ENCODE measurements at places on chromosomes 2 and 18. TPM values are rescaled to one million over a fixed set of nuclear protein-coding genes. Genes with fewer than 3 reads are reported as not detected.

The GYPC gene
- 100 TPM for total RNA-seq

The KCNF1 gene
- total RNA-seq, result 0.59 TPM

The DAW1 gene
- 6.5 TPM for total RNA-seq

The SLC39A10 gene
- 41.2 TPM for total RNA-seq

The KATNAL2 gene
- total RNA-seq, result 1.7 TPM

The ARHGAP15 gene
- not detected for total RNA-seq

The ESCO1 gene
- 8.7 TPM for total RNA-seq

The COL6A3 gene
- total RNA-seq, result 614 TPM

The IL1R2 gene
- total RNA-seq, result 0.50 TPM

The RNF125 gene
- total RNA-seq, result 0.30 TPM

The GLI2 gene
- total RNA-seq, result 6.2 TPM

The TEKT4 gene
- not detected for total RNA-seq

The MIB1 gene
- 13.8 TPM for total RNA-seq

The CAPN13 gene
- not detected for total RNA-seq

The CLHC1 gene
- total RNA-seq, result 2.7 TPM

The NEU2 gene
- not detected for total RNA-seq

The RGPD3 gene
- total RNA-seq, result under 0.01 TPM

The RAB27B gene
- total RNA-seq, result 1.3 TPM

The NEU4 gene
- not detected for total RNA-seq

The CAVIN2 gene
- total RNA-seq, result 28.5 TPM

The FSHR gene
- total RNA-seq, result not detected

The LNPK gene
- total RNA-seq, result 19.7 TPM

The GPC1 gene
- 135 TPM for total RNA-seq

The ABCG5 gene
- not detected for total RNA-seq

The MPHOSPH10 gene
- total RNA-seq, result 18.8 TPM

The SULT1C3 gene
- not detected for total RNA-seq

The ICOS gene
- total RNA-seq, result not detected

The INSIG2 gene
- total RNA-seq, result 3.5 TPM

The DPYSL5 gene
- not detected for total RNA-seq

The CYRIA gene
- total RNA-seq, result 0.74 TPM

The GKN1 gene
- not detected for total RNA-seq

The CFC1B gene
- total RNA-seq, result not detected

The ZSWIM2 gene
- total RNA-seq, result not detected

The UNC80 gene
- total RNA-seq, result not detected

The TMEM169 gene
- 0.45 TPM for total RNA-seq

The TPO gene
- total RNA-seq, result not detected

The CROCC2 gene
- total RNA-seq, result not detected

The ZNG1B gene
- total RNA-seq, result 19.2 TPM

The TM4SF20 gene
- total RNA-seq, result not detected

The FAM237A gene
- not detected for total RNA-seq

The SULT1C2 gene
- under 0.01 TPM for total RNA-seq

The KLHL30 gene
- total RNA-seq, result not detected

The HOXD13 gene
- total RNA-seq, result not detected

The PSMA8 gene
- total RNA-seq, result not detected
